ENCODE measurements at places on chromosomes 2 and 18. TPM values are rescaled to one million over a fixed set of nuclear protein-coding genes. Genes with fewer than 3 reads are reported as not detected.

The KLHL41 gene
- total RNA-seq = 163 TPM

The ZNF385B gene
- 0.14 TPM for total RNA-seq

- no peak for DNase-seq
Observed at GRCh38 chr2:135951041-135951583, 34.3 kb downstream of the DARS1 start.

DNA sequence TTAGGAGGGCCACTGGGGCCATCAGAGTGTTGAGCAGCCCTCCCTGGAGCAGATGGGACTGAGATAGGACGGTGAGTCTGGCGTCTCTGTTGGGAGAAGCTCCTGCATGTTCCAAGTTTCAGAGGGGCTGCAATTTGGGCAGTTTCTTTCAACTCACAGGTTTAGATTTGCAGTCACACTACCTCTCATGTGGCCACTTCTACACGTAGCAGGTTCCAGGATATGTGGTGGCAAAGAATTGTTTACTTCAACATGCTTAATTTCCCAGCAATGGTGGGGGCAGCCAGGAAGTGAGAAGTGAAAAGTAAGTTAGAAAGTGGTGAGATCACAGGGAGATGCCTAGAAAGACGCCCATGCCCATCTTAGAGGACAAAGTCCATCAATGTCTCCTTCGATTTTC is 9.3 kb downstream of the NCK2 start:
- DNase-seq = no peak

DNA sequence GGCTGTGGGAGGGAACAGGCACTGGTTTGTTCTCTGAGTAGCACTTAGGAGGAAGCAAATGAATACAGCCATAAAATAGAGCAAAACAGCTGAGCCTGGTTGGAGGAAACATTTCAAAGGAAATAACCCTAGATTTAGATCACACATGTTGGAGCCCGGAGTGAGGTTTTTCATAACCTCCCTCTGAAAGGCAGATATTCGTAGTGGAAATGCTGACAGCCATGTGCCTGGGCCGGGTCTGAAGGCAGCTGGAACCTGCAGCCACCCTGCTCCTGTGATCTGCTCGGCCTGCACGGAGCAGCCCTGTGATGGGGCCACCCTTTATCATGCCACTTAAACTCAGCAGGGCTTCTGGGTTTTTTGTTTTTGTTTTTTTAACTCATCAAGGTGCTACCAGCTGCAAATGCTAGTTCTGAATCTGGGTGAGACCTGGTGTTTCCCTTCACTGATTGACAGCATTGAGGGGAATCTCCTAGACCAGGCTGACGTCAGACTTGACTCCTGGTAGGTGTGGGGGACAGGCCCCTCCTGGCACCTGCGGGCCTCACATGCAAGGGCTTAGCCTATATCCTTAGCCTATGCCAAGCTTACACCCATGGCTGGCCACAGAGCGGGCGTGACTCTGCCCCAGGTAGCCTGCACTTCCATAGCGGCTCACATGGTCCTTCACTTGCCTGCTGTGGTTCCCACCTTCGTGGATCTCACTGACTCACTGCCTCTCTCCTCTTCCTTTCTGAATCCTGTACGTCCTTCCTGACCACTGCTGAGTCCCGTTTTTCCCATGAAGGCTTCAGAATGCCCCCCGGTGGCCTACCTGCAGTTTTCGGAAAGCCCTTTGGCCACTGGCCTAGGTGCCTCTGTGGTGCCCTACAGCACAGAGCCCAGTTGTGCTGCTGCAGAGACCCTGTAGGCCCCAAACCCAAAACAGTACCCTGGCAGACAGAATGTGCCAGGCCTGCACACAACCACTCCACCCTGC is 217.3 kb downstream of the SEPTIN10 start:
- DNase-seq = no peak

- DNase-seq = no peak
Observed at GRCh38 chr18:56152551-56153310, 485.7 kb downstream of the TXNL1 start.

GRCh38 chr18:23479829-23480505 is 23.3 kb upstream of the RMC1 start:
- no peak for DNase-seq

DNA sequence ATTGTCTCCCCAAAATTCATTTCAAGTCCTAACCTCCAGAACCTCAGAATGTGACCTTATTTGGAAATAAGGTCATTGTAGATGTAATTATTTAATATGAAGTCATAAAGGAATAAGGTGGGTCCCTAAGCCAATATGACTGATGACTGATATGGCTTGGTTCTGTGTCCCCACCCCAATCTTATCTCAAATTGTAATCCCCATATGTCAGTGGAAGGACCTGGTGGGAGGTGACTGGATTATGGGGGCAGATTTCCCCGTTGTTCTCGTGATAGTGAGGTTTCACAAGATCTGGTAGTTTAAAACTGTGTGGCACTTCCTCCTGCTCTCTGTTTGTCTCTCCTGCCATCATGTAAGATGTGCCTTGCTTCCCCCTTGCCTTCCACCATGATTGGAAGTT is 43.0 kb upstream of the BCL11A start:
- DNase-seq = no peak

DNA sequence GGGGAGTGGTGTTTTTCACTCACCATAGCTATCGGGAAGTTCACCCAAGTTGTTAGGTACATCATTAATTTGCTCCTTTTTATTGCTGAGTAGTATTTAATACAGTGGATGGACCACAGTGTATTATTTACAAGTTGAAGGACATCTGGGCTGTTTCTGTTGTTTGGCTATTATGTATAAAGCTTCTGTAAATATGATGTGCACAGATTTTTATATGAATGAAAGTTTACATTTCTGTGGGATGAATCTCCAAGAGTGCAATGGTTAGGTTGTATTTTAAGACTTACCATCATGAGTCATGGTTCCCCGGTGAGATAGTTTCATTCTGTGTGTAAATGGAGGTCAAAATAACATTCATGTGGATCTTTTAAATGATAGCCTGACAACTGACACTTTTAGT is 337.4 kb downstream of the PTPRM start:
- DNase-seq = no peak

Data from left ventricle myocardium inferior (tissue), 1 donor.